ENCODE measurements at places on chromosomes 5 and 9.

DNA sequence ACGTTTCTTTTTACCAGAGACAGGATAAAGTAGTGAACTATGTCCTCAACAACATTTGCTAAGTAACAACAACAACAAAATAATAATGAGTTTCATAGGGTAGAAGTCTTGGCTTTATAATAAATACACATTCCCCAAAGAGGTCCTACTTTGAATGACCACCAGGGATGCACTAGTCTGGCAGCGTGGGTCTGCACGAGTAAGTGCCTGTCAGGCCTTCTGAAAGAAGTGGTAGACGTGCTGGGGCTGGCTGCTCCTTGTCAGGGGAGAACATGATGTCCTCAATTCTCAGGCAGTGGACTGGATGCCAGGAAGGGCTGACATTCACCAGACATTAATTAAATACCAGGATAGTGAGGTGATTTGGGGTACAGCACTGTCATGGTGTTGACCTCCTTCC lies 331.1 kb downstream of the TMEM38B start:
- no peak for DNase-seq

DNA sequence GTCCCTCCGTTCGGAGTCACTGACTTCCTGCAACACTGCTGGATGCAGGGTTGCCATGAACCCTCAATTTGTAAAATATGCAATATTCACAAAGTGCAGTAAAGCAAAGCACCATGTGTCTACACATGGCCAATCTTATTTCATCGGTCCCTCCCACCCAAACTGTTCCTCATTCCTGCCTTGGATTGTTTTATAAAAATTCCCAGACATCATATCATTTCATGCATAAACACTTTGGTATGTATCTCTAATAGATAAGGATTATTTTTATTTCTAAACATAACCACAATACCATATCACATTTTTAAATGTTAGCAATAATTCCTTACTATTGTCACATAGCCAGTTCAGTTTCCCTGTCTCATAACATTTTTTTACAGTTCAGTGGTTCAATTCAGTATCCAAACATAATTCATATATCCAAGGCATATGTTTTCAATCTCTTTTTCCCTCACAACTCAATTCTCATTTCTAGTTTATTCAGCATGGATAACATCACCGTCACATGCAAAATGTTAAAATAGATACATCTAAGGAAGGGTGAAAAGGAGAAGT lies 82.0 kb upstream of the PCAT7 start:
- no peak for DNase-seq

DNA sequence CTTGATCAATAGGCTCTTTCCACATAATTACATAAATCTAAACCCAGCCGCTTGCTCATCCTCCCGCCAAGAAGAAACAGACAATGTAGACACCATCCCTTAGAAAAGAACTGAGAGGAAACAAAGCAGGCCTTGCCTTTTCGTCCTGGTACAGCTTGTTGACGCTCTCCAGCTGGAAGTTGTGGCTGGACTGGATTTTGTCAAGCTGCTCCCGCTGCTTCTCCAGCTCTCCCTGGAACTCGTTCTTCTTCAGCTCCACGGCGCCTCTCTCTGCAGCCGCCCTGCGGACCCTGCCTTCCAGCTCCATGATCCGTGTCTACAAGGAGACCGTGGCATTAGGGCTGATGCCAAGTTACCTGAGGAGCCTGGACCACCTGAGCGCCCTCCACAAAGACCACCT lies 22.1 kb downstream of the GOLM1 start:
- DNase-seq, result no peak

DNA sequence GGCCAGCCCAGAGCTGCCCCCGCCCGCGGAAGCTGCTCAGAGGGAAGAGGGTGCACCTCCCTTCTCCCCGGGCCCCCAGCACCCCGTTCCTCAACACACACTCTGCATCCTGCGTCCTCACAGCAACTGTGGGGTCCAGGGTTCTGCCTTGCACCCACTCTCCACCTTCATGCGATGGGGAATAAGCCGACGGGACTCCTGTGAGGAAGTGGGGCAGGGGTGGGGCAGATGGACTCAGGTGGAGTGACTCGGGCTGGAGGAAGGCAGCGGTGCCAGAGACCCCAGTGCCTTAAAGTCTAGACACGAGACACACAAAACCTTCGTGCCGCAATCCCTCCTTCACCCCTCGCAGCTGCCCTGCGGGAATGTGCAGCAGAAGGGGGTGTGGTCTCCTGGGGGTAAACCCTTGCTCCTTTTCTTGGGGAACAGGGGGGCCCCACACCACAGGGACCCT lies 8.6 kb downstream of the BRD3 start:
- no peak for DNase-seq

- DNase-seq, result no peak
Measured at GRCh38 chr9:13800776-13801175, 513.2 kb downstream of the NFIB start.

GRCh38 chr9:35415402-35416097 lies 74.4 kb upstream of the RUSC2 start:
- no peak for DNase-seq

DNA sequence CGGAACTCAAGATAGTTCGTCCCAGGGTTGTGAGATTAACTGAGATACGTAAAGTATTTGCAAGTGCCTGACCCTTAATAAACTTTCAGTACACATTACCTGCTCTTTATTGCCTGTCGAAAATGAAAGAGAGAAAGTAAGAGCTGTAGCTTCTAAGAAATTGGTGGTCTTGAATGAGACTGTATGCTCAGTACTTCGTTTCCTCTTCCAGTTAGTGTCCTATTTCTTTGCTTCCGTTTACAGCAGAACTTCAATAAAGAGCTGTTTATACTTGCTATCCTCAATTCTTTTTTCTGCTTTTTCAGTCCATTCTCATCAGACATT lies 534 bp downstream of the SRFBP1 start:
- DNase-seq, result no peak
